ENCODE measurements at places on chromosomes 2 and 18. TPM values are rescaled to one million over a fixed set of nuclear protein-coding genes. Genes with fewer than 3 reads are reported as not detected.
A peak's percentile ranks its signal among the peaks of the same experiment; 100 is the strongest.

The GALNT3 gene
- total RNA-seq: 13.8 TPM

The SNORC gene
- 1.4 TPM for total RNA-seq

The CHMP3 gene
- total RNA-seq: 33.3 TPM

GRCh38 chr18:54254265-54254758 is 15.0 kb upstream of the POLI start:
- H3K27ac ChIP-seq: no peak overlapping the region
- H3K36me3 ChIP-seq: peaks cover 3% of the 10 kb centered on the region
- DNase-seq: no peak
- H3K4me1 ChIP-seq: peaks cover 25% of the 10 kb centered on the region
- H3K27me3 ChIP-seq: peaks cover 3% of the 10 kb centered on the region

DNA sequence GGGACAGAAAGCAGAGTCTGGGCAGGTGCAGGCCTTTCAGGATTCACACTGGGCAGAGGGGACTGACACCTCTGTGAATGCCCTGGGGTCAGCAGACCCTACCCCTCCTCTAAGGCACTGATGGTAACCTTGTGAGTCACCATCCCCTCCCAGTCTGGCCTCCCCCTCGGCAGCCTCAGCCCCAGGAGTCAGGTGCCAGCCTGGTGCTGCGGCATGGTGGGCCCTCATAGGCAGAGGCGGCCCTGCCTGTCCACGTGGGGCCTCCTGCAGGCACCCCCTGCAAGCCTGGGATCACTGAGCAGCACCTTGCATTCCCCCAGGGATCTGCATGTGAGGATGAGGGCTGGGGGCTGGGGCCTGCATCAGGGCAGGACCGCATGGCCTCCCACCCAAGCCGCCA is 4.8 kb upstream of the GPR17 start:
- peak overlapping the region; percentile 36 for H3K4me3 ChIP-seq
- H3K4me1 ChIP-seq: peaks cover 18% of the 10 kb centered on the region
- no peaks in the 10 kb centered on the region for H3K27me3 ChIP-seq
- no peak for DNase-seq
- H3K36me3 ChIP-seq: no peaks in the 10 kb centered on the region

- no peaks in the 10 kb centered on the region for H3K27me3 ChIP-seq
- H3K27ac ChIP-seq: no peak overlapping the region
- no peak overlapping the region for H3K4me3 ChIP-seq
- H3K36me3 ChIP-seq: no peaks in the 10 kb centered on the region
Observed at GRCh38 chr2:240963065-240963867, 35.2 kb upstream of the SNED1 start.

- no peaks in the 10 kb centered on the region for H3K4me1 ChIP-seq
Observed at GRCh38 chr2:21281791-21282514, 158.2 kb downstream of the TDRD15 start.
